AG08396 (cell line): ENCODE measurements at places on chromosomes 13 and 19.

GRCh38 chr13:43300865-43301264 lies 277.5 kb downstream of the DNAJC15 start:
- DNase-seq, result no peak

DNA sequence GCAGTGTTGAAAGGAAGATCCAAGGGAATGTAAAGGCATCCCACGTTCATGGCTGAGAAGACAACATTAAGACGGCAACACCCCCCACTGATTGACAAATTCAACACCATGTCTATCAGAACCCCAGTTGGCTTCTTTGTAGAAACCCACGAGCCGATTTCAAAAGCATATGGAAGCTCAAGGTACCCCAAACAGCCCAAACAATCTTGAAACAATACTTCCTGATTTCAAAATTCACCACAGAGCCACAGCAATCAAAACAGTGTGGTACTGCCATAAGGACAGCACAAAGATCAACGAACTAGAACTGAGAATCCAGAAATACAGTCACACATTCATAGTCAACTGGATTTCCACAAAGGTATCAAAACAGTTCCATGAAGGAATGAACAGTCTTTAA lies 6.2 kb downstream of the MIER2 start:
- no peak for DNase-seq

GRCh38 chr13:39926345-39926744 lies 270.9 kb downstream of the COG6 start:
- DNase-seq, result no peak

GRCh38 chr13:59368693-59369092 lies 795.0 kb downstream of the DIAPH3 start:
- no peak for DNase-seq

- DNase-seq, result no peak
Observed at GRCh38 chr13:110705356-110705825, 525 bp downstream of the CARS2 start.

DNA sequence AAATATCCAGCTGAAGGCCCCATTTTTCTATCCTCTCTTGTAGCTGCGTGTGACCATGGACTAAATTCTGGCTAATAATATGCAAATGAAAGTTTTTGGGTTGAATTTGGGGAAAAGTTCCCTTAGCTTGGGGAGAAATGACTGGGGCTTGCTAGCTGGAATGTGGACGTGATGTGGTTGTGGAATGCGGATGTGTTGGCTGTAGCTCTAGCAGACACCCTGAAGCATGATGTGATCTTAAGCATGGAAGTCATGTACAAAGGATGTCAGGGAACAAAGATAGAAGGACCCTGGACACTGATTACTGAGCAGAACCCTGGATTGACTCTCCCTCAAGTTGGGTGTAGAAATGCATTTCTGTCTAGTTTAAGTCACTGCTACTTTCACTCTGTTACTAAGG lies 25.4 kb upstream of the SCEL start:
- no peak for DNase-seq

GRCh38 chr13:47853236-47853635 lies 147.8 kb downstream of the SUCLA2 start:
- no peak for DNase-seq

DNA sequence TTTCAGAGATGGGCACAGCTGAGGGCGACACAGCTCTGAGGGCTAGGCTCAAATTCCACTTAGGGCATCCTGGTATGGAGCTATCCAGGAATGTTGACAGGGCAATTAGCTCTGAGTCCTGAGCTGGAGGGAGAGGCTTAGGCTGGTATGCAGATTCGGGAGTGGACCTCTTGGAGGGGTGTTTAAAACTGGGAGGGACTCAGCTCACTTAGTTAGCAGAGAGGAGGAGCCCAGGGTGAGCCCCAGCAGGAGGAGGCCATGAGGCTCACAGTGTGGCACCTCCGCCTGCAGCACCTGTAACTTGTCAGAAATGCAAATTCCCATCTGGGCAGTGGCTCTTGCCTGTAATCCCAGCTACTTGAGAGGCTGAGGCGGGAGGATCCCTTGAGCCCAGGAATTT lies 10.2 kb upstream of the NOP53 start:
- no peak for DNase-seq

DNA sequence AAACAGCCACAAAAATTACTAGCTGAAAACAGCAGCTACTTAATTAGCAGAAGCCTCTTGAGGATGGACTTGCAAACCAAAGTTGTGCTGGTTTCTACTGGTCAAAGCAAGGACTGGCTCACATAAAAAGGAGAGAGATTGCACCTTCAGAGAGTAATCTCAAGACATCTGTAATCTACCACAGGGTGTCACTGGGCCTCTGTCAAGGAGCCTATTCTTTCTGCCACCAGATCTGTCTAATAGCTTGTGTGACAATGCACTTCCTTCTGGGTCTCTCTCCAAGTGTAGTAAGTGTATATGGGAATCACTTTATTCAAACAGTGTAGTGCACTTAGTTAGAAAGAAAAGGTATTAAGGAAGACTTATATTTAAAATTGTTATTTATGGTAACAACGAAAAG lies 24.4 kb upstream of the ZNF561 start:
- no peak for DNase-seq
